ENCODE measurements at places on chromosomes 3 and 15.

GRCh38 chr3:72009851-72010443 is 225.0 kb upstream of the PROK2 start:
- DNase-seq, result no peak

DNA sequence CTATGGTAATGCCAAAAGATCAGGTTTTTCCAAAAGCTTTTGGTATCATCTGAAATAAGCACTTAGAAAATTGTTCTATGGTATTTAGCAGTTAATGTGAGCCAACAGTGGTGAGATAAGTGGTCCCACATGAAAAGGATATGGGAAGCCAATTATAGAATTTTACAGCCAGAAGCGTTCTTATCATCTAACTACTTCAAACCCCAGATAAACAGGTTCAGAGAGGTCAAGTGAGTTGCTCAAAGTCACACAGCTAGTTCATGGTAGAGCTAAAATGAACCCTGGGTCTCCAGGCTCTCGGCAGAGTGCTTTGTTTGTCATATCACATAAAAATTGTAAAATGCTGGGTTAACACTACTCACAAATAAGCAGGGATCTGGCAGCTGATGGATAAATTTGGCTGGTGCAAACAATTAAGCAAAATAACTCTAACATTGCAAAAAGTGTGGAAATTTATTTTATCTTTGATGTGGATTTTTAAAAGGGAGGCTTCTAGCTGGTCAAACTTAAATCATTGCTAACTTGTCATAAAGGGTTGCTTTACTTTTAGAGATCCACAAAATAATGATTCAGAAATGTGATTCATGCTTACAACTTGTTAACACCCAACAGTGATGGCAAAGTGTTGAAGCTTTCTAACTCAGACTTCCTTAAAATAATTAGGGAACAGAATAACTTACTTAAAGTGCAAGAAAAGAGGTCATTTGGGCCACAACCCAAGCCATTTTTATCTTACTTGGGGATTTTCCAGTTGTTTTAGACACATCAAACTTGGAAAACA is 202.8 kb upstream of the TBC1D5 start:
- no peak for DNase-seq

DNA sequence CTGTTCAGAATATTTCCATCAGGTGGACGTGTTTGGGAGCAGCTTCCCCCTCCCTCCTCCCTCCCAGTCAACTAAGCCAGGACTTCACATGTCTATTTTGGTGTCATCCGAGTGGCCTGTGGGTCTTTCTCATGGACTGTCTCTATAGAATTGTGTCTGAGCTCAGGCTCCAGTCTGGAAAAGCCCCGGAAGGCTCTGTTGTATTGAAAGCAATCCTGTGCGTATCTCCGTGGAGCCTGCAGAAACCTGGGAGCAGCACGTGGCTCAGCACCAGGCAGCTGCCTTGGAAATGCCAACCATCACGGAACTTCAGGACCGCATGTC is 25.2 kb downstream of the COLQ start:
- DNase-seq, result no peak

GRCh38 chr3:49411535-49411967 is 225 bp downstream of the RHOA start:
- peak; percentile 31 for DNase-seq

DNA sequence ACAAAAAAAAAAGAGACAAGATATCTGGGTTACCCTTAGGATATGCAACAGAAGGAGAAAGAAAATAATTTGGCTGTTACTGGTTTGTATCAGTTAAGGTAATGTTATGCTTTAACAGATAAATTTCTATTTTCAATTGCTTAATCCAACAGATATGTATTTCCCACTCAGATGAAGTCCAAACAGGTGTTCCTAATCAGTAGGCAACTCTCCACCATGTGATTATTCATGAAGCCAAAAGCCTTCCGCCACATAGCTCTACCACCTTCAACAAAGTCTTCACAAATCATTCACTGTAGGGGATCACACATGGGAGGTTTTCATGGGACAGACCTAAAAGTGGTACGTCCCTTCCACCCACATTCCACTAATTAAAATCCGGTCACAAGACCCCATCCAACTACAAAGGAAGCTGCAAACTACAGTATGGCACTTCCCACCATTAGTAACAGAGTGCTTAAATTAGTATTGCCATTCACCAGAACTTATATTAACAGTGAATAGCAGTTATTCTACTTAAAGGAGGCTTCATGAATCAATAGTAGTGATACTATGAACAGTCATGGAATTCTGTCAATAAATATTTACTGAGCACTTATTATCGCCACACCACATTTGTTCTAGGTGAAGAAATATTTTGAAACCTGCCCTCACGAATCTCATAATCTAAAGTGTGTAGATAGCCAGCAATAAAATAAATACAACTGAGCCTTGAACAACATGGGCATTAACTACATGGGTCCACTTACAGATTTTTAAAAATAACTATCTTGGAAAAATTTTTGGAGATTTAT is 66.5 kb downstream of the SFMBT1 start:
- DNase-seq, result no peak

DNA sequence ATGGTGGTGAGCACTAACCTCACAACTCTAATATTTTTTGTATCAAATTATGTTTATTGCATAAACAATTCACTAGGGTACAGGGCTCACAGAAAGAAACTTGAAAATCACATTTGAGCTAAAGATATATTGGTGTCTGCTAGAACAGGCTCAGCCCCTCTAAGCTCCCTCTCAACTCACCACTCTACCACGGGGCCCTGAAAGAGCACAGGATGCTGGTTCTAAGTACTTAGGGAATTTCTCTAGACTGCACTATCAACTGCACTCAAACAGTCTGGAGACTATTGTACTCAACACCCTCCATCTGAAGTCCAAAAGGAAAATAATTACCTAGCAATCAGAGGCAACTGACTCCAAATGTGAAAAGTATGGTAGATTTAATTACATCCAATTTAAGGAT is 98.7 kb upstream of the STRIT1 start:
- DNase-seq, result no peak

- peak; percentile 7 for DNase-seq
Observed at GRCh38 chr3:105866656-105867653, 1.9 kb downstream of the CBLB start.

DNA sequence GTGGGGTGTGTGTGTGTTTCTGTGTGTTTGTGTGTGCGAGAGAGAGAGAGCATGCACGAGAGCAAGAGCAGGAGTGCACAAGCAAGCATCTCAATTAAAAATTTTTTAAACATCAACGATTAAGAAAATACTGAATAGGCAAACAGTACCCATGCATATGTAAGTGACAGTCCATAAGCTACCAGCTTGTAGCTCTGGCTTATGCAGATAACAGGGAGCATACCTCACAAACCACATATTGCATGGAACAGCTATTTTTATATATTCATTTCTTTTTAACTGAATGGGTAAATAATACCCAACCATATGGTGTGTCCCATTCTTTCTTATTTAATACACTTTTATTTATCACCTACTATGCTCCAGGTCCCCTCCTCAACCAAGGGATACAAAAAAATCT is 234.5 kb downstream of the KBTBD8 start:
- no peak for DNase-seq

- no peak for DNase-seq
Observed at GRCh38 chr3:88057630-88058305, 1.0 kb downstream of the CGGBP1 start.

GRCh38 chr3:188408831-188409230 is 254.9 kb downstream of the LPP start:
- DNase-seq, result no peak

- no peak for DNase-seq
Observed at GRCh38 chr3:177141471-177141870, 55.8 kb downstream of the TBL1XR1 start.

DNA sequence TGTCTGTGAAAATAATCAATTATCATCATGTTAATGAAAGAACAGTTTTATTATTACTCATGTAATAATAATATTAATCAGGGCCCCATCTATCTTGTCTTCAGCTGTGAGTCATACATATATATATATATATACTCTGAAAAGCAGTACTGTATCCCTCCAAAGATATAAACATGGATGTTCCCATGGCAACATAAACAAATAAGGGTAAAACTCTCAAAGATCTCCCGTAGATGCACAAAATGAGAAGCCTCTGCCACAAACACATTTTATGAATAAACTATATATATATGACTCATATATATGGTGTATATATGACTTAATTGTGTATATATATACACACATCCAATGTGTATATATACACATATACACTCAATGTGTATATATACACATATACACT is 163.8 kb upstream of the ARHGEF26 start:
- no peak for DNase-seq

- no peak for DNase-seq
Observed at GRCh38 chr3:55000546-55000945, 72.7 kb upstream of the LRTM1 start.

DNA sequence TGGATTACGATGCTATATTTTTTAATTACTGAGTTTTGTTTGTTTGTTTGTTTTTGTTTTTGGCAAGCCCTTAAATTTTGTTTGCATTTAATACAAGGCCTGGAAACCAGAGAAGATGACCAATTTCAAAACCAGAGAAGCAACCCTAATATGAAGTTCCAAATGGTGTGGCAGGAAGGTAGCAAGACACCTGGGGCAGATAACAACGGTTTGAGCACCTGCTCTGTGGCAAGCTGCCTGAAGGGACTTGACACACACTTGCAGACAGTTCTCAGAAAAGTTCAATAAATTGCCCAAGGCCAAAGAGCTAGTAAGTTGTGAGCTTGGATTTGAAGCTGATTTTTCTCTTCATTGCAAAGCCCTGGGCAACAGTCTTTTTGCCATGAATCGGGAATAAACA is 151.2 kb upstream of the UBE2E1 start:
- no peak for DNase-seq

GRCh38 chr3:156760333-156760732 is 65.8 kb upstream of the LEKR1 start:
- DNase-seq, result no peak

DNA sequence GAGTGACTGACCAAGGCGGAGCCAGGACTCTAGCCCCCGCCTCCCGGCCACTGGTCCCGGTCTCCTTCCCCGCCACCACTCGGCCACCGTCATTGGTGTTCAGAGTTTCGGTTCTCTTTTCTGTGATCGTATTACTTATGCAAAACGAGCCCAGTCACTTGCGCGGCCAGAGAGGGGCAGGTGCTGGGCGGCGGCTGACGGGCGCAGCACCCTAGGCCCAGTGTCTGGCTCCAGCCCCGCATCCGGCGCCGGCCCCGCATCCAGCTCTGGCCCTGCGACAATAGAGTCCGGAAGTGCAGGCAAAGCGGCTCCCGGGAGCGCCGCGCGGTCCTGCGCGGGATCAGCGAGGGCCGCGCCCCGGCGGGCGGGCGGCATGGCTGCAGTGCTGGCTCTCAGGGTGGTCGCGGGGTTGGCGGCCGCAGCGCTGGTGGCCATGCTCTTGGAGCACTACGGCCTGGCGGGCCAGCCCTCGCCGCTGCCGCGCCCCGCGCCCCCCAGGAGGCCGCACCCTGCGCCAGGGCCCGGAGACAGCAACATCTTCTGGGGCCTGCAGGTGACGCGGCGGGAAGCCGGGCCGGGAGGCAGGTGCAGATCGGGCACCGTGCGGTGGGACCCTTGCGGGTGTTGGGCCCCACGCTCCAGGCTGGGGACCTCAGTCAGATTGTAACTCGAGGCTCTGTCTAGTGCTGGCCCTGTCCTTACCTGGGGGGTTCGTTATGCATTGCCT is at the start of gene TMEM62:
TMEM62 (plus strand) TSS at position 157 of the 727 bp plus-strand sequence; CDS start at position 374, 217 bp downstream.
- peak; percentile 44 for DNase-seq

- no peak for DNase-seq
Observed at GRCh38 chr3:134867277-134867676, 72.2 kb downstream of the EPHB1 start.

DNA sequence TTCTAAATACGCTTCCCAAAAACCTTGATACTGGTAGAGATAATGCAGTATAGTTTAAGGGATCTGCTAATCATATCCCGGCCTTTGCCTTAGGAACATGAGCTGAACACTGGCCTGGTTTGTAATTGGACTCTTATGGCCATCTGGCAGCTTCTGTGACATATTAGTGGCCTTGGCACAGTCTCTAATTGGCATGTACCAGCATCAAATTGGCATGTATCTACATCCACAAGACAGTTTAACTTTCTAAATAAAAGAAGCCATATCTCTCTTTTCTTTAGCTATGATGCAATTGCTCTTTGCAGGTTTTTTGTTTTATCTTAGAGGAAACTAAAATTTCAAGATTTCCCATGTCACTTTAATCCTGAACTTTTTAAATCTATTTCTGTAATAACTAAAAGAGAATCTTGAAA is 44.6 kb upstream of the FILIP1L start:
- DNase-seq, result no peak

DNA sequence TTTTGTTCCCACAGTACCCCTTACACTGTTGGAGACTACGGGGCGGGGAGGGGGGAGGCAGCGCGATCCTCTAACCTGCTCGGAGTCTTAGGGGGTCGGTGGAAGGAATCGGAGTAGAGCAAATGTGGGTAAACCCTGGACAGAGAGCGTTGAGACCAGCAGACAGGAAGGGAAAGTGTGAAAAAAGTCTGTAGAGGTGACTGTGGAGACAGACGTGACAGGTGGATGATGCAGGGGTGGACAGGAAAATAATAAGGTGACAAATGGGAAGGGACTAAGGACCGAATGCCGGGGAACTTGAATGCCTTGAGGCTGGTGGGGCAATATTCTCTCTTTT is 424 bp downstream of the EAF2 start:
- DNase-seq, result peak; percentile 7

DNA sequence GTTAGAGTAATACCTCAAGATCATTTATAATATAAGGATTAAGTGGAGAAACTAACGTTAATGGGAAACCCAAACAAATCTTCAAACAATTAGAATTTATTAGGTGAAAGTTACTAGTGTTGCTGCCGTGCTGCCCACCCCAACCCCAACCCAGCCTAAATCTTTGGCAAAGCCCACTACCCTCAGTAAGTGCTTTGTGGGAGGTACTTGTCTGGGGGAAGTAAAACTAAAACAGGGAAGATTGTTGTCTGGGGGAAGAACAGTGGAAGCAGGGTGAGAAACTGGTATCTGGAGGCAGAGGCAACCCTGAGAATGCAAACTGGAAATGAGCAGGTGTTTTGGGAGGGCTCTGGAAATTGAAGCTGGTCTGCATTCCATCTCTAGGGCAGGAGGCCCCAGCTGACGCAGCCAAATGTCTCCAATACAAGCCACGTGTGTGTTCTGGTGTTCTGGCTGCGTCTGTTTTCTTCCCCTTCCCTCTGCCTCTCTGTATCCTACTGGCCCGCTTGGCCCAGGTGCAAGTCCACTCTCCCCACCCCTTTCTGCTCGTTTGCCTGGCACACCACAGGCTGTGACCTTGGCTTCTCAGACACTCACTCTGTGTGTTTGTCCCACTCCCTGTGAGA is 32.7 kb downstream of the FEM1B start:
- no peak for DNase-seq

GRCh38 chr15:39472621-39473297 is 108.1 kb upstream of the THBS1 start:
- no peak for DNase-seq

DNA sequence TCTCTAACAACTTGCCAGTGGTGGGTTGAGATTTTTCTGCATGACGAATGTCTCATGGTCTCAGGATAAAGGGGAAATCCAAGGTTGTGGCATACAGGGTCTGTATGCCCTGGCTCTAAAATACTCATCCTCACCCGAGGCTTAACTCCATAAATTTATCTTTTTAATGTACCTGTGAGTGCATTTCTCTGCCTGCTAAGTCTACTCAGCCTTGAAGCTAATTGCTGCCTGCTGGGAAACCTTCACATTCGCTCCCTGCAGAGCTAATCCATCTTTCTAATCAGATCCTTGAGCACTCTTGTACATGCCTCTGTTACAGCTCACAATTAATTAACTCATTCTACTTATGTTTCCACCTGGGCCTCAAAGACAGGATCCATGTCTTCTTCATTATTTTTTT is 93.8 kb downstream of the CMSS1 start:
- no peak for DNase-seq

GRCh38 chr3:133576169-133576568 is 2.7 kb downstream of the CDV3 start:
- DNase-seq, result no peak

- DNase-seq, result no peak
Observed at GRCh38 chr3:28301688-28302087, 46.8 kb upstream of the ZCWPW2 start.
